EH (cell line): ENCODE measurements at places on chromosomes 5 and 9.
A peak's percentile ranks its signal among the peaks of the same experiment; 100 is the strongest.

GRCh38 chr9:114156657-114157421 is 1.5 kb downstream of the COL27A1 start:
- peak; percentile 93 for DNase-seq

DNA sequence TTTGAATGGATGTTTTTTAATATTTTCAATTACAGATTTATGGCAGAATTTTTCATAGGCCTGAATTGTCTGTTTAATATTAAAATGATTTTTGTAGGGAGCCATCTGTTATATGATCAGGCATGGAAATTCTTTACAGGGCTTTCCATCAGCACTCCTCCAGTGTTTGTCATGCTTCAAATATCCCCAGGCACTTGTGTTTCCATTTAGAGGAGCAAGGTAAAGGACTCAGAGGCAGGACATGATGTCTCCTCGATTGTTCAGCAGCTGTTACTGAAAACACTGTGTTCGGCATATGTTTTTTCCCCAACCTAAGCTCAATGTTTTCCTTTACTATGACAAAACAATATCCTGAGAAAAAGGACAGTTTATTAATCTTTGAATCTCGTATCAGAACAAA is 172.3 kb upstream of the RFX3 start:
- DNase-seq, result no peak

- DNase-seq, result no peak
These were observed 203.4 kb downstream of the CACNA1B start for GRCh38 chr9:138080979-138081378.

GRCh38 chr5:157222506-157223230 is 42.0 kb downstream of the ITK start:
- peak; percentile 43 for DNase-seq

GRCh38 chr9:129640871-129641749 is 841 bp downstream of the ASB6 start:
- no peak for DNase-seq

- no peak for DNase-seq
These were observed 96.8 kb downstream of the WNK2 start for GRCh38 chr9:93280661-93281259.

DNA sequence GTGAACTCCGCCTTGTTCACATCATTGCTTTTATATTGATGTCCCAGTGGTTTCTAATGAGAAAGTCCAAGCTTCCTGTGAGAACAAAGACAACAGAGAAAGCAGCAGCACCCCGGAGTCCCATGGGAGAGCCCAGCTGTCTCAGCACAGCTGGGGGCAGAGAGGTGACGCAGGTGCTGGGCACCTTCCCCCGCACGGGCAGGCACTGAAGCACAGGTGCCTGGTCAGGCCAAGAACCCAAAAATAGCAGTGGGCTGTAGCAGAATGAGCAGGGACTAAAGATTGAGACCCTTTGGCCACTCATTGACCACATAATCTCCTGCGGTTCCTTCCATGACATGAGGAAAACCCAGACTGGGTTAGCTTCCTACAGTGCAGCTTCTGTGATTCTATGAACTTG is 18.8 kb downstream of the SRD5A1 start:
- no peak for DNase-seq

DNA sequence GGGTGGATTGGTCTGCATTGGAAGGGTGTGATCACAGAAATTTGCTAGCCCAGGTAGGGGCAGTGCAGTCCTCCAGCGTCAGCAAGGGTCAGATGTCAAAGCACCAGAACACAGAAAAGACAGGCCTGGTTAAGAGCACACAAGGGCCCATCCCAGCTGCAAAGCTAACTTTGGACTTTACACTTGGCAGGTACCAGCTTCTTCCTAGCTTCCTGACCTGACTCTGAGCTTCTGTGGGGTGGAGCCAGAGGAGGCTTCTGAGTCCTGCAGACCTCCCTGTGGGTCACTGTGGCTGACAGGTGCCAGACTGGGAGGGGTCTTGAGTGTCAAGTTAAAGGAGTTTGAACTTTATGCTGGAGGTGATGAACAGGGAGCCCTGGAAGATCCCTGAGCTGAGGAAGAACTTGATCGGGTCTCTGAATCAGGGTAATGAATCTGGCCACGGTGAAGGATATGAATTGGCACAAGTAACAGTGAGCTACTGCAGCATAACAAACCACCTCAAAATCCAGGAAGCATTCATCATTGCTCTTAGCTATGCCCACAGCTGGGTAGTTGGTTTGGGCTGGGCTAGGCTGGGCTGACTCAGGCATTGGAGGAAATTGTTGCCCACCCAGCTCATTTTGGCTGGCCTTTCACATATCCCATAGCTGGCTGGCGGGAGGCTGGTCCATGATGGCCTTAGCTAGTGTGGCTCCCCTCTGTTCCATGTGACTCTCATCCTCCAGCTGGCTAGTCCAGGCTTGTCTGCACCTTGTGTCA is 63.4 kb downstream of the BARX1 start:
- no peak for DNase-seq

DNA sequence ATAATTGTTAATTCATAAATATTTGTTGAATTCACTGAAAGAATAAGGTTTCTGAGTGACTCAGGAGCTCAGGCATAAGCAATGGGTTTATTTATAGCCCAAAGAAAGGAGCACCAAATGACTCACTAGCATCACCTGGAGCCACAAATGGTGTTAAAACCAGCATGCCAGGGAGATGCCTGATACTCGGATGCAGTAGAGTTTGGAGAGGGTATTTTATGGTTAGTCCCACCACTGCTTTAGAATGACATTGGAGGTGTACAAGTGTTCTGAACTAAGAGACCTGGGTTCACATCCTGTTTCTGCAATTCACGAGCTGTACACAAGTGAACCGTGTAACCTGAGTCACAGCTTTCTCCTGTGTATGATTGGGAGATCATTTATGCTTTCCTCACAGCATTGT is 25.2 kb downstream of the CCL28 start:
- no peak for DNase-seq

- DNase-seq, result no peak
These were observed 5.8 kb downstream of the ANXA6 start for GRCh38 chr5:151151793-151152192.
